ENCODE measurements at places on chromosomes 2 and 18.

DNA sequence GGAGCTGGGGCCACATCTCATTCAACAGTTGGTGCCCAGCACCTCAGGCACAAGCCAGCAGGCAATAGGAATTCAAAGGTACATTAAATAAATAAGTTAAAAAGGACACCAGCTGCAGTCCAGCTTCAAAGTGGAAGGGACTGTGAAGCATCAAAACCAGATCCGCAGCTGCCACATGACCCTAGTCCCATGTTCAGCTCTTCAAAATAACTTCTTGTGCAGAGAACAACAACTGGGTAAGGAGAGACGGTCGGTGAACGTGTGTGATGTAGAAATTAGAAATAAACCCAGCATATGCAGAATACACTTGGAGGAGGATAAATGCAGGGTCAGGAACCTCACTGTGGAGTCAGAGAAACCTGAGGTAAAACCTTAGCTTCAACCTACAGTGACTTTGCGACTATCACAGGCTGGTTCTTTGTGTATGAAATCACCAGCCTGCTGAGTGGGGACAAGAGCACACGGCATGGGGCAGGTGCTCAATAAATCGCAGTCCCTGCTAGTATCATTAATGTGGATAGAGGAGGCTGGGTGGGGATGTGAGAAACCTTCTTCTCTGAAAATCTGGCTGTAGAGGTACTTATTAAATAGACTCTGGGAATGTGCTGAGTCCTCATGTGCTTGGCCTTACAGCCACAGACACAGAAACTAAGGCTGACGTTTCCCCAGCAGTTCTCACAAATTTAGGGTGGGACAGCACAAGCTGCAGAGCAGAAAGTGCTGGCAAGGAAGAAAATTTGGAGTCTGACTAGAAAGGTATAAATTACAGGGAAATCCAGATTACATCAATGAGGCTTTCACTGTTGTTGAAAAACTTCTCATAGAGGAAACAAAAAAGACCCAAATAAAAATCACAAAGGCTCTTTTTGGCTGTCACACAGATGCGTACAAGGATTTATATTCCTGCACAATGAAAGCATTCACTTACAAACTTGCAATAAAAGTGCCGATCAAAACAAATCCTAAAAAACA lies 20.7 kb downstream of the FBXO15 start:
- DNase-seq = no peak

DNA sequence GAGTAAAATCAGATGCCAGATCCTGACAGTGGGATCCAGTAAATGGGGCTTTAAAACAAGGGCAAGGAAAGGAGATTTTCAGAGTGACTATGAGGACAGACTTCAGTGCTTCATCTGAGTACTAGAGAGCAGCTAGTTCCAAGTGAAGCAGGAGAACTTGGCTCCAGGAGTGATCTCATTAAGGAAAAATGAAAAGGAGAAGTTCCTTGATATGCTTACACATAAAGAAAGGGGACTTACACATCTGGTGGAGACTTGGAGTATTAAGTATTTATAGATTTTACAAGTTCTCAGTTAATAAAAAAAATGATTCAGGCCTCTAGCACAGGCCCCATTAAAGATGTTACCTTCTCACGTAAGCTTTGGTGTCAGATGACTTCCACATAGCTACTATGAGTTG lies 105.8 kb downstream of the ICOS start:
- no peak for DNase-seq

- no peak for DNase-seq
Observed at GRCh38 chr2:130263606-130264005, 65.4 kb upstream of the TUBA3E start.

- no peak for DNase-seq
Observed at GRCh38 chr2:131032393-131032836, 60.8 kb downstream of the FAM168B start.

GRCh38 chr2:160379399-160379798 lies 114.2 kb downstream of the RBMS1 start:
- DNase-seq = no peak

DNA sequence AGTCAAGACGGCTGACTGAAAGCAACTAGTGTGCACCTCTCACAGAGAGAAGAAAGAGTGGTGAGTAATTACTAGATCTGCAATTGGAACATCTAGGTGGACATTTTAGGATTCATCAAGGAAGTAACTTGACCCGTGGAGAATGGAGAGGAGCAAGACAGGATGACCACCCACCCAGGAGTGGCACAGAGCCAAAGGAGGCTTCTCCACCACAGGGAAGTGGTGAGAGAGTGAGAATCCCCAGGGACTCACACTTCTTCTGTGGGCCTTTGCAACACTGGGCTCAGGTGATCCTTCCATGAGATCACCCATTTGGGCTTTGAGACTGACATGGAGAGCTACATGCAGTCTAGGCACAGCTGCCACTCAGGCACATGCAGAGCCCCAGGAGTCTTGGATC lies 132.8 kb upstream of the GALNT5 start:
- DNase-seq = no peak

DNA sequence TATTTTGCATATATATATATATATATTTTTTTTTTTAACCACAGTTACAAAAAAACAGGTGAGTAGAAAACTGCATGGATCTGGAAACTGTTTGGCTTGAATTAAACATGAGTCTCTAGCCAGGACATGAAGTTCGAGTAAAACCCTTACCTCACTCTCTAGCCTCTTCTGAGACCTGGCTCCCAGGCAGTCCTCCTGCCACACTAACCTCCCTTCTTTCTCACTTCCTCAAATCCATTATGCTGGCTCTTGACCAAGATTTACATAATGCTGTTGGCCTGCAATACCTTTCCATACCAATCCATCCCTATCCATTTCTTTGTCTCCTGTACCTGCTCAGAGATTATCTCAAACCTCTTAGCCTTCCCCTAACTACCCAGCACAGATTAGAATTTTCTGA lies 34.0 kb downstream of the PIGN start:
- no peak for DNase-seq

- no peak for DNase-seq
Observed at GRCh38 chr2:8469709-8470493, 212.0 kb upstream of the ID2 start.

DNA sequence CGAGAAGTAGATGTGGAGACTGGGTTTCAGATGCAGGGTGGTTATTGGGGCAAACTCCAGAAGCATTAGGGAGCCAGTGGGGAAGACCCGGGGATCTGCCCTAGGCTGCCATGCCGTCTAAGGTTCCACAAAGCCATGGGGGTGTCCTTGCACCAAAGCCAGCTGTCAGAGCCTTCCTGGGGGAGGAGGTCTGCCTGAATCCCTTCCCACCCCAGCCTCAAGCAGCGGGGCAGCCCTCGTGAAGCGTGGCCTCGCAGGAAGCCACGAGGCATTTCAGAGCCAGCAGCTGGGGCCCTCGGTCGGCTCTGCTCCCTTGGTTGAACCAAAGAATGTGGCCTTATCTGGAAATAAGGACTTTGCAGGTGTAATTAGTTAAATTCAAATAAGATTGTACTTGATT lies 51.2 kb upstream of the UBE2F start:
- DNase-seq = no peak

DNA sequence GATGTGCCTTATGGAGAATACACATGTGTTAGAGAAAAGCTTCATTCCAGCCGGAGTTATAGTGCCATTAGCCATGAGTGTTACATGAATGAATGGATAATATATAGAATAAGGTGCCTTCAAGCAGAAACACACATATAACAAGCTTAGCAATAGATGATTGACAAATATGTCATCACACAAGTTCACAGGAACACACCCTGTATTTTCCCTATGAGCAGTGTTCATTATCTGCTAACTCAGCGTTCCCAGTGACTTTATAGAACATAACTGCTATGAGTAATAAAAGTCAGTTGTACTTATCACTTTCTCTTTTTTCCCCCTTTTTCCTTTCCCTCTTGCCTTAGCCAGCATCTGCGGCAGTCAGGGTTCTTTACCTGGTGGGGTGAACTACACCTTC lies 65.1 kb downstream of the TIMM21 start:
- DNase-seq = no peak

- no peak for DNase-seq
Observed at GRCh38 chr2:120845277-120845676, 109.6 kb downstream of the GLI2 start.

DNA sequence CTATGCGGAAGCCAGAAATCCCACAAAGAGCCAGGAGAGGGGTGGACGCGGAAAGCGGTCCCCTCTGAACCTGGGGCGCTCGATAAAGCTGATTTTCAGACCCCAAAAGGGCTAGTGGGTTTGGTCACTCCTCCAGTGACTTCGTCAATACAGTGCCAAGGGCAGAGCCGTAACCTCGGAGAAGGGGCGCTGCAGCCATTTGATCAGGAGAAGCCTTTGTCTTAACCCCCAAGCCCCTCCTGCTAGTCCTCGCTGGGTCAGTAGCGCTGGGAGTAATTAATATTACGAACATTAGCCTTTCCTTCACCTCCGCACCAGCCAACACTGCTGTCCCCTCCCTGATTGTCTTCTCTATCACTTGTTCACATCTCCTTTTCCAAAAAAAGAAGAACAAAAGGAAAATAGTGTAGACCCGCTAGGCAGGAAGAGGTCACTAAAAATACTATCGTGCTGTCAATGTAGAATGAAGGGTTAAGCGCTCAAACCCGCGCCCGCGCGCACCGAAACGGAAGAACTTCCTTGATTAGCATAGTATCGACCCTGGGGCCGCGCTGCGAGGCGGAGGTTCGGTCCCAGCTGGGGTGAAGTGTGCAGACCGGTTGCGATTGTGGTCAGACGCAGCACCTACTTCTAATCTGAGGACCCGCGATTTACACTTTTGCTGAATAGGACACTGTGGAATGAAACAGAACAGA lies 63.2 kb upstream of the MAPRE2 start:
- DNase-seq = no peak

GRCh38 chr2:170823898-170824215 lies 7.2 kb downstream of the GAD1 start:
- no peak for DNase-seq

GRCh38 chr18:23203891-23204432 lies 68.7 kb downstream of the CABLES1 start:
- no peak for DNase-seq

DNA sequence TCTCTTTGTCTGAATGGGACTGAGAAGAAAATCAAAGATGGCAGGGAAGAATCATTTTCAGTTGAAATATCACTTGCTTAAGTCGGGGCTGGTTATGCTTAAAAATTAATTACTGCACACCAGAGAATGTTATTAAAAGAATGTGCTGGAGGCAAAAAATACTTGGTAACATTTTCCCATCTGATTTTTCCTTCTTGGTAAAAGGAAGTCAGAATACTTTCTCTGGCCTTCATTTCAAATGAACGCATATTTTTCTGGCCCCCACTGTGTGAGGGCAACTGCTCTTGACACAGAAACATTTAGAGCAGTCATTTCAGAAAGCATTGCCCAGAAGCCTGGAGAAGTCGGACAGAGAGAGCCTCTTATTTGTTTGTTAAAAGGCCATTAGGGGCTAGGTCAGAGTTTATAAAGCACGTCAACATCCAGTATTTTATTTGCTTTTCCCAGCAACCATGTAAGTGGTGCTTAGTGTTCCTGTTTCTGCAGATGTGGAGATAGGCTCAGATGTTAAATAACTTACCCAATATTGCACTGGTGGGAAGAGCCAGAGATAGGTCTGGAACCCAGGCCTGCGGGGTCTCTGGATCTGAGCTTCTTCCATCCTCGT lies 32.9 kb upstream of the LYPD6B start:
- DNase-seq = no peak

DNA sequence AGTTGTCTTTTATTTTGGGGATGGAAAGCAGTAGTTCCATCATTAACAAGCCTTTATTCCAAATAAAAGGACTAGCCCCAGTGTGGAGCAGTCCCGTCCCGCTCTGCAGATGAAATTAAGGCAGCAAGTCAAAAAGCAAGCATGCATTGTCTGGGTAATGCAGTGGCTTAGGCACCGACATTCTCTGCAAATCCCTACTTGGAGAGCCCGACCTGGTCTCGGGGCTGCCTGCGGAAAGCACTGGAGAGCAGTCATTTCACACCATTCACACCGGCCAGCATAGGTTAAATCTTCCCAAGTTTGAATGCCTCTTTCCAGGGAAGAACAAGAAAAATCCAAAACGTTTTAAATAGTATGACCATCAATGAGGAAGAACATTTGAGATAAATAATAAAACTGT lies 24.4 kb upstream of the RAB12 start:
- DNase-seq = no peak

DNA sequence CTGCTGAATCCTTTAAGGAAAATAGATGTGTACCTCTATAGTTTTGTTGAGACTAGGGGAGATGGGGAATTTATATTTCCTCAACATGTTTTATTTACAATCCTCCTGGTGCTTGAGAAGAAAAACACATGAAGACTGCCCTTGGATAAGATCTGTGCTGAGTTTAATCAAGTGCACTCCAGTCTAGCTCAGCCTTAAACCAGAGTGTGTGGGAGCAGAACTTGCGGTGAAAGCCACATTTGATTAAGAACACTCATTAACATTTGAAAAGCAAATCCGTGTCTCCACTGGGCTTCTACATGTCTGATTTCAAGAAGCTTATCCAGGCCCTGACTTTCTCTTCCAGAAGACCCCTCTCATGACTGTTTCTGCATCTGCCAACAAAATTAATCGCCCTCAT lies 84.8 kb upstream of the ITGA6 start:
- no peak for DNase-seq

GRCh38 chr2:225366731-225367130 lies 32.8 kb upstream of the NYAP2 start:
- DNase-seq = no peak

DNA sequence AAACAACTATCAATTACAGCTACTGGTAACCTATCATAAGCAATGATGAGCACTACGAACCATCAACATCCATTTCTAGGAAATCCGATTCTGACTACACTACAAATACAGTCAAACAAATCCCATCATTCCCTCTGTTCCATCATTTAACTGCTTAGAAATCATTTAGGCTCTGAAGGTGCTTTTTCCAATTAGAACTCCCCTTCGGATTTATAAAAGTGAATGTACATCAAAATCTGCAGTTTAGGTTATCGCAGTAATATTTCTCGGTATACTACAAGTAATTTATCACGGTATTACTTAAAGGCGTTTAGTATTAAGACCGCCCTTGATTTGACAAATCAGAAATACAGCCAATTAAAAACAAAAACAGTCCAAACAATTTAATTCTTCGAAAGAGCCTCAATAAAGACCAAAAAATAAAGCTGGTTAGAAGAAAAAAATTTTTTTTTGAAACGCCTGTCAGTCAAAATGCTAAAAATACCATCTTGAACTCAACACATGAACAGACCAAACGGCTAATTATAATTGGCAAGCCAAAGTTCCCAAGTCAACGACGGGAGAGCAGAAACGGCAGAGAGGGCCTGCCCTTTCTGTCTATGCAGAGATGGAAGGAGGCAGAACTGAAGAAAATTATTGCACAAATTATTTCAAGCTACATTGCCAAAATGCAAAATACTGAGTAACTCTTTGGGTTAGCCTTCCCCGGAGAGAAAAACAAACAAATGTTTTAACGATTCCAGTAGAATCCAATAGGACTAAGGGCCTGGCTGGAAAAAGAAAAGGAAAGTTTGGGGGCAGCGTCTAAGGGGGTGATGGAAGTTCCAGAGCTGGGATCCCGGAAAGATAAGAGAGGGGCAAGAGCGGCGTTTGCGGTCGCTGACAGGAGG lies 1.2 kb downstream of the VPS54 start:
- no peak for DNase-seq

- DNase-seq = no peak
Observed at GRCh38 chr2:79554899-79555298, 42.0 kb downstream of the CTNNA2 start.

Measured in stimulated activated CD4-positive, alpha-beta T cell treated with anti-CD3 and anti-CD28 coated beads, Interleukin-1b, Interleukin-23, amount 100 ng/mL, for 24 hours (primary cell).